NCI-H69 (cell line): ENCODE measurements at places on chromosomes 4 and X.
A peak's percentile ranks its signal among the peaks of the same experiment; 100 is the strongest.

GRCh38 chr4:155582971-155583437 lies 83.6 kb upstream of the GUCY1A1 start:
- DNase-seq: peak; percentile 10

DNA sequence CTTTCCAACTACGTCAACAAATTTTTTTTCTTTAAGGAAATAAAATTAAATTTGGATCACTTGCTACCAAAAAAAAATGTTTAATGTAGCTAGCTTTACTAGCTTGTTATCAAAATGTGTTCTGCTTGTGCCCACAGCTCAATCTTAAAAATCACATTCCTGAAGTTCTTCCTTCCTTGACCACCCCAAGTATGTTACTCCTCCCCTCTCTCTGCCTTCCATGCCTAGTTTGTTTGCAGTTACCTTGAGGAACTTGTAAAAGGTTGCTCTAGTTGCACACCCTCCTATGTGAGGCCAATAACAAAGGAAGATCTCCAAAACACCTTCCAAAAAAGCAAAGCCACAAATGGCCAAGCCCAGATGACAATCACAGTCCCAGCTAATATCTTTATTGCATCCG lies 19.6 kb upstream of the TMEM184C start:
- no peak for DNase-seq

DNA sequence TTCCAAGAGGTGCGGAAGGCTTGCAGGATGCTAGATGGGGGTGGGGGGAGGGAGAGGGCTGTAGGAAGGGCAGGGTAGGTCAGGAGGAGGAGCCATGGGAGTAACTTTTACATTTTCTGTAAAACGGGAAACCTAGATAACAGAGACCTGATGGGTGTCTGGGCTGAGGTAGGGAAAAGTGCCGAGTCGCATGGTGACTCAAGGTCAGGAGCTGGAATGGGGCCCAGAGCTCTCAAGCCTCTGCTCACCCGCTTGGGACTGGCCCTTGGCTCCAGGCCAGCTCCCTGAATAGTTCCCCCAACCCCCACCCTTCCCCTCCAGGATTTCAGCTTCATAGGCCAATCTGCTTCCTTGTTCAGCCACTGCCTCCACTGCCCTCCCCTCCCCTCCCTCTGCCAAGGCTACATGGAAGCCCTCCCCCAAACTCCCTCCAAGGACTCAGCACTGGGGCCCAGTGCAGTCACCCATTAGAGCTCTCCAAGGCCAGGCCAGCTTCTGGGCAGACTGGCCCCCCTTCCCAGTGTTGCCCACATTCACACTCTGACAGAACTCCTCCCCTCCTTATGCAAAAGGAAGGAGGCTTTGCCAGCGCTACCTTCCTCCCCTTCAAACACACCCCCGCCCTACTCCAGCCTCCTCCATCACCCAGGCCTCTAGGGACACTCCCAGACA lies 43.6 kb downstream of the TSC22D3 start:
- DNase-seq: peak; percentile 88

DNA sequence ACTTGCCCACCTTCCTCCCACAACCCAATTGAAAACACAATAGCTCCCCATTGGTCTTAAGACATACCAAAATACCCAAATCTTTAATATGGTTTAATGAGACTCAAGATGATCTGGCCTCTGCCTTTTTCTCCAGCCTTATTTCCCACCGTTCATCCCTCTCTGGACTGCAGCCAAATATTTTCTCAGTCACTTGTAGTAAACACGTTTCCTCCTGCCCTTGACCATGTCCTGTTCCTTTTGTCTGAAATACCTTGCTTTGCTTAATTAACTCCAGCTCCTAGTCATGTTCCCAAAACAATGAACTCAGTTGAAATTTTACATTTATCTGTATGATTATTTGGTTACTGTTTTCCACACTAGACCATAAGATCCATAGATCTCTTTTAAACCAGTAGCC lies 8.4 kb upstream of the NUP54 start:
- DNase-seq: peak; percentile 4

DNA sequence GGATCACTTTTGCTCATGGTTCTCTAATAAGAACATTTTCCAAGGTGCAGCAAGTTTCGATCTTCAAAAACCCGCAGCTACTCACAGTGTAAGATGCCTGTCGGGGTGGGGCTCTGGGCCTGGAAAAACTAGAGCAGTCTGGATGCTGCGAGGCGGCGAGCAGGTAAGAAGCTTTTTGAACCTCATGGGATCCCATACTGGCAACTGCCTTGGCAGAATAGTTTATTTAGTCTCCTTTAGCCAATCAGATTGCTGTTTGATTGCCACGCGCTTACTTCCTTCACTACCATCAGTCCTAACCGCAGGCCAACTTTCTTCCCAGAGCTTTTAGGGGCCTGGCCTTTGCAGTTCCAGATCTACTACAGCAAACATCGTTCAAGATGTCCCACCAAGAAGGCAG lies 61.3 kb upstream of the MAGEB10 start:
- no peak for DNase-seq
